ENCODE measurements at places on chromosomes 7 and 10. TPM values are rescaled to one million over a fixed set of nuclear protein-coding genes. Genes with fewer than 3 reads are reported as not detected.

The RBM48 gene
- 9.2 TPM for total RNA-seq

The DUSP5 gene
- total RNA-seq, result 8.9 TPM

The SORCS1 gene
- total RNA-seq, result under 0.01 TPM

The ANKRD1 gene
- 0.29 TPM for total RNA-seq

The ZPBP gene
- not detected for total RNA-seq

The IFIT1B gene
- not detected for total RNA-seq

The PILRA gene
- not detected for total RNA-seq

The NKX2-3 gene
- 0.59 TPM for total RNA-seq
